ENCODE measurements at places on chromosomes 5 and 9.

GRCh38 chr9:131015876-131016397 lies 7.0 kb downstream of the LAMC3 start:
- DNase-seq, result no peak

GRCh38 chr9:107492381-107492970 lies 2.9 kb upstream of the KLF4 start:
- DNase-seq, result no peak

- DNase-seq, result no peak
These were observed 35.4 kb downstream of the SEMA6A start for GRCh38 chr5:116539222-116539621.

DNA sequence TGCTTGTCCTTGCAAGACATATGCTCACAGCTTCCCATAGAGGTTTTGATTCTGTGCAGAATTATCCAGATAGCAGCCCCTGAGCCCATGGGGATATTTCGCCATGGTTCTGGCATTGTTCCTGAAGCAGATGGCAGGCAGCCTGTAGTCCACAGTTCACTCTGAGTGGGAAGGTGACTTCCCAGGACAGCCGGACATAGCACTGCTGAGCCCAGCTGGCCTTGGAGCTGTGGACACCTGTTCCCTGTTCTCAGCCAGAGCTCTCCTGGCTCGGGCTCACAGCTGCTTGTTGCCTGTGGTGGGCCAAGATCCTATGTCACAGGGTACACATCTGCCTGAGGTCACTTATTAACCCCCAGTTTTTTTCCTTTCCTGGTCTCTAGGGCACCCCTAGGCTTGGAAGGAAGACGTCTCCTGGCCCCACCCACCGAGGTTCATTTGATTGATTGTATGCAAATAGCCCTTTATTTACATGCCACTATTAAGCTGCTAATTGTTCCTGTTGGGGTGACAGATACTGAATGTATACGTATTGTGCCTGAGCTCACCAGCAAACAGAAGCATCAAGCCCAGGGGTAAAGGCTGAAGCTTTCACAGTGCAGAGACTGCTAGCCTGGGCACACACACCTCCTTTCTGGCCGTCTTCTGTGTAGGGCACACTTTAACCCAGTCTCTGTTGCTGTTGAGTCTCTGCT lies 96.6 kb upstream of the DMRT1 start:
- no peak for DNase-seq

DNA sequence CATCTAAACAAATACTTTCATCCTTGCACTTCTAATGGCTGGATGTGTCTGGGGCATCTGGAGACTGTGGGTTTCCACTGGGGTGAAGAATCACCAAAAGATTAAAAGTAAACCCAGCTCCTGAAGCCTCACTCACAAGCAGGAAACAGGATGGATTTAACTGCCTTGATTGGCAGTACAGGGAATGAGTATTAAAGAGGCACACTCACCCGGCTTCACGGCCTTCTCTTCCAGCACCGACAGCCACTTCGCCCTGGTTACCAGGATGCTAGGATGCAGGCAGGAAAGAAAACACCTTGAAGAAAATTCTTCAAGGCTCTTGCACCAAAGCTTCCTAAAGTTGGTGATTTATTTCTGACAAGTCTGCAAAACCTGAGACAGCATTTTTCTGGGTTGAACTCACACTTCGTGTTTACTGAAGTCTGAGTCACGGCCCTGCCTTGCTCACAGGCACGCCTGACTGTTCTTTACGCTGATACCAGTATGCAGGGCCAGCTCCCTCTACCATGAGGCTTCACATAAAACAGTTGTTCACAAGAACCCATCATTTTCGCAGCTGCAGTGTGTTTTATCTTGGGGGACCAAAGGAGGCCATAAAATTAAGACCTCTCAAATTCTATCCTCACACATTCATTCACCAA lies 56.5 kb upstream of the ZNF354A start:
- no peak for DNase-seq

DNA sequence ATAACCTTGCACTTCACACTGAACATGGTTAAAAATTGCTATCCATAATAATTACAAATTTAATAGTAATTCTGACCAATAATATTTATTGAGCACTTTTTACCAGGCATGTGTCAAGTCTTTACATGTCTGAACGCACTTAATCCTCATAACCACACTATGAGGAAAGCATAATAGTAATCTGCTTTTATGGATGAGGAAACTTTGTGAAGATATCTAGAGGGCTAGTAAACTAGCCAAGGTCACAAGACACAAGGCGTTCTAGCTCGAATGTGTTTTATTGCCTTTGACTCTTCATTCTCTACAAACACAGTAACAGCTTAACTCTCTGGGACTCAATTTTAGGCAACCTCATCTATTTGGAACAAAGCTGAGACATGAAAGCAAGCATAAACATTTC lies 205.1 kb downstream of the ARHGEF28 start:
- DNase-seq, result no peak

DNA sequence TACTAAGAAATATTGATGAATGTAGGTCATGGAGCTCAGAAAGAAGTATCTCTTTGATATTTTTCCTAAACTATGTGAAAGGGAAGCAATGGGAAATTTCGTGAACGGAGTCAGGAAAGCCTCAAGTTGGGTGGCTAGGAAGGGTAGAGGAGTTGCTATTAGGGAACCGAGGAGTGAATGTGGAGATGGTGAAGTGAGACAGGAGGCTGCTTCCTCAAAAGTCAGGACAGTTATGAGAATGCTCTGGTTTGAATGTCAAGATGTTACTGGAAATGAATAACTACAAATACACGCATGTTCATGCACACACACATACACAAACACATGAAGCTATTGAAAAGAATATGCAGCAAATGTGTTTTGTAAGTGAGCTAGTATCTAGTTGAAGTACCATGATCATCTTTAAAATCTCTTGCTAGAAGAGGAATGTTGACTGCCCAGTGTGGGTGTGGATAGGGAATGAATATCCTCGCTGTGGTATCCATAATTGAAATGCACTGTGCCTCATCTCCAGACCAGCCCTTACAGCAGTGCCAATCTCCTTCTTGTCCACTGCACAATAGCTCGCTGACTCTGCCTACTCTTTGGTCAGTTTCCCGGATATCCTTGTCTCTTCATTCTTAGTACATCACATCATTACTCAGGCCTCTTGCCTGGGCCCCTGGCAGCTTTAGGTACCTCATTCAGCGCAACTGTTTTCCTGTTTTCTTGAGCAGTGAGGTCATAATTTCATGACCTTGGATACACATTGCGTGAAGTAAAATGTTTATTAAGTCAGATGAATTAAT lies 21.9 kb upstream of the PDCD1LG2 start:
- no peak for DNase-seq

All from NCI-H1417 treated with DMSO at 0.1 percent for 48 hours (cell line).